Daoy (cell line): ENCODE measurements at places on chromosomes 4 and X. TPM values are rescaled to one million over a fixed set of nuclear protein-coding genes. Genes with fewer than 3 reads are reported as not detected.
A peak's percentile ranks its signal among the peaks of the same experiment; 100 is the strongest.

GRCh38 chr4:146342600-146343192 is 128.4 kb downstream of the REELD1 start:
- DNase-seq, result peak; percentile 3

GRCh38 chr4:185309770-185310169 is 86.0 kb downstream of the LRP2BP start:
- DNase-seq, result no peak

GRCh38 chrX:121407627-121408026 is 360.2 kb downstream of the GLUD2 start:
- no peak for DNase-seq

GRCh38 chr4:122703868-122704267 is 28.6 kb upstream of the BBS12 start:
- DNase-seq, result no peak

The COX18 gene
- total RNA-seq, result 6.1 and 10.9 TPM in 2 replicates

- DNase-seq, result peak; percentile 17
Measured at GRCh38 chr4:90112715-90113114, 14.5 kb upstream of the CCSER1 start.

The MAP9 gene
- total RNA-seq, result 4.7 and 5.5 TPM in 2 replicates

The HPGDS gene
- not detected in 2 replicates for total RNA-seq

DNA sequence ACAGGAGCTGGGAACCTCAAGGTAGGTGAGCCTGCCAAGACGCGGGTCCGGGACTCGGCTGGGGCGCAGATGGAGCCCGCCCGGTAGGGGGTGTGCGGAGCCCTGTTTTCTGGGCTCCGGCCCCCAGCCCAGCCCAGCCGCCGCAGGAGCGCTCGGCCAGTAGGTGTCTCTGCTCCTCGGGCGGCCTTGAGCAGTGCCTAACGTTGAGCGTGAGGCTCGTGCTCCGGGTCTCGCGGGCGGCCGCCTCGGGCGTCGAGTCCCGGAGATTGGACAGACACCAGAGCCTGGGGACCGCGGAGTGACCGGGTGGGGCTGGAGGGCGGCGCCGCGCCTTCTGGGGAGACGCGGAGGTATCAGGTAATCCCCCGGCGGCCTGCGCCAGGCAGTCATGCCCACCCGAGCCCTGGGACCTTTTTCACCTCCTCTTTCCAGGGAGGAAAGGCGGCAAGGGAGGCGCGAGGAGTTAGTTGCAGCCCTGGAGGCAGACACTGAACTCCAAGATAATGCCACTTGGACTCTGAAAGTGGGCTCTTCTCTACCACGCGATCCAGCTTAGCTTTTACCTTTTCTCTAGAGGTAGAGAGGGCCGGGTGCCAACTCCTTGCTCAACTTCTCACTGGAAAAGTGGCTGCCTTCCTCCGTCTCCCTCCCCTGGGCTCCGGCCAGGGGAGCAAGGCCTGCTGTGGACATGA is 14.5 kb upstream of the FGG start:
- DNase-seq, result peak; percentile 65

The SPANXC gene
- total RNA-seq, result 15.4 and 35.2 TPM in 2 replicates

DNA sequence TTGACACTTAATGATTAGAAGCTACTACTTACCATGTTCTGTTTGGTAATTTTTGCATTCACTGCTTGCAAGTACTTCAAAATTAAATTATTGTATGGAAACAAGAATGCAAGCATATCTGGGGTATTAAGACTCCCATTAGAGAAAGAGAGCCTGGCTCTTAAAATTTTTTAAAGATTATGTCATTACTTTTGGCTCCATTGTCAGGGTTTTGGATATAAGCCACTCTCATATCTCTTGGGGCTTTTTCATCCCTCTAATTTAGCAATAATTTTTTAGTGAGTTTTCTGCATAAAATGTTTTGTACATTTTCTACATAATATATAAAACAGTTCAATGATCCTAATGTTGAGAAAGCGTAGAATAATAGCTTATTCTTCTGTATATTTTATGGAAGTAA is 49.4 kb downstream of the SLC9A6 start:
- DNase-seq, result no peak

- no peak for DNase-seq
Measured at GRCh38 chr4:85717351-85717750, 242.4 kb downstream of the ARHGAP24 start.

The DGKK gene
- 0.11 TPM in 1 of 2 replicates, not detected in the other for total RNA-seq

The SLC6A14 gene
- not detected in 2 replicates for total RNA-seq

GRCh38 chr4:41933997-41934503 is 1.2 kb upstream of the TMEM33 start:
- peak; percentile 12 for DNase-seq

DNA sequence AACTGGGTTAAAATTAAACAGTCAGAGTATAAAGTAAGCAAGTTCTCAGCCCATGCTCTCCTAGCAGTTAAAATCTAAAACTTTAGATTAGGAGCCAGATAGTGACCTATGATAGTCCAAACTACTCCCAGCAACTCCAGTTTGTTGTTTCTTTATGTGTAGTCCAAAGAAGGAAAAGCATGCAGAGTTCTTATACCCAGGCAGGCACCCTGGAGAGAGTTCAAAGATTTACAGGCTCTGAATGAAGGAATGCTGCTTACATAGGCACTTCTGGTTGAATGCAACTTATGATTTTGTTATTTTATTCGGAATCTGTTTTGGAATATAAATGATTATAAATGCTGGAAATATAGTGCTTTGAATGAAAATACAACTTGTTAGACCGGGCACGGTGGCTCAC is 67.2 kb downstream of the GPAT3 start:
- no peak for DNase-seq

GRCh38 chr4:141356321-141356962 is 135.7 kb downstream of the ZNF330 start:
- DNase-seq, result no peak

DNA sequence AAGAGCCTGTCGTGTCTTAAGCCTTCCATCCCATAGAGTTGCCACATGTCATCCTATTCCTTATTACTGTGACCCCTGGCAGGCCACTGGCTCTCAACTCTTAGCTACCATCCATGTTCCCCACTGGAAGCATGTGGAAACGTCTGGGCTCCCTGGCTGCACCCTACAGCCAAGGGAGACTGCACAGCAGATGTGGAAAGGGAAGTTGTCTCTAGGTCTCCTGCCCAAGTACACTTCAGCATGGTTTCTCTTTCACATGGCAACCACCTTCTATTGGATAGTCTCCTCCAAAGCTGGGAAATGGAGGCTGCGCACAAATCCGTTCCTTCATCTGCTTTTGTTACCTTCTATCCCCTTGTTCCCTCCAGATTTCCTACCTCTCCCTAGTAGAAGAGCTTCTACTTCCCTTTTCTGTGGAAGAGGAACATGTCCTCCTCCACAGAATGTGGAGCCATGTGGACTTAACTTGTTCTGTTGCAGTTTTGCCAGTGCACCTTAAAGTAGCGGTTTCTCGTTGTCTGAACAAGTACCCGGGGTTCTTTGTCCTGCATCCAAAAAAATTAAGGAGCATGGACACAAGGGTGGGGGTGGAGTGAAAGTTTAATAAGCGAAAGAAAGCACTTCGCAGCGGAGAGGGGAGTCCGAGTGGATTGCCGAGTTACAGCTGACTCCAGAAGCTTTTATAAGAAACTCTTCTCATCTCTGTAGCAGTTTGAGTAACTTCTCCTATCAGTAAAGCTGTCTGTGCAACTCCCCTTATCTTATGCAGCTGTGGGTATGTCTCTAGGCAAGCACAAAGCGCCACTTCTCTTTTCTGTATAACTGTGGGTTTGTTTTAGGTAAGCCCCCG is 52.5 kb downstream of the HMGB2 start:
- DNase-seq, result no peak

- no peak for DNase-seq
Measured at GRCh38 chrX:104307341-104307740, 52.6 kb upstream of the ESX1 start.

- DNase-seq, result no peak
Measured at GRCh38 chr4:16213121-16213520, 13.2 kb downstream of the TAPT1 start.

GRCh38 chrX:152641256-152641875 is 3.7 kb downstream of the GABRQ start:
- DNase-seq, result no peak

DNA sequence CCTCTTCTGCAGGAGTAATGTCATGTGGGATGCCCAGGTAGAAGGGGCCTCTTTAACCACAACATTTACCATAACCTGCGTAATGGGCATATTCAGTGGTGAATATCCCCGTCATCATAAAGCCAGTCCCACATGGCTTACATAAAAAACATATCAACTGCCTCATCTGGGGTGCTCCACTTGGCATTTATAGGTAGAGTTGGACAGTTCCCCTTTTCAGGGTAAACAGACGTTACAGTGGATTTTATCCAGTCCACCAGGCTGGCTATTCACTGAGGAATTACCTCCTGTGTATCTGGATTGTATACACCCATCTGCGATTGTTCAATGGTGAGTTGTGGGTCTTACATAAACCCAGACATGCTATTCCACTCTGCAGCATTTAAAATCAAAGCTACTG is 70.7 kb upstream of the ANKRD17 start:
- no peak for DNase-seq

- DNase-seq, result no peak
Measured at GRCh38 chrX:3940000-3940610, 226.7 kb upstream of the PRKX start.

DNA sequence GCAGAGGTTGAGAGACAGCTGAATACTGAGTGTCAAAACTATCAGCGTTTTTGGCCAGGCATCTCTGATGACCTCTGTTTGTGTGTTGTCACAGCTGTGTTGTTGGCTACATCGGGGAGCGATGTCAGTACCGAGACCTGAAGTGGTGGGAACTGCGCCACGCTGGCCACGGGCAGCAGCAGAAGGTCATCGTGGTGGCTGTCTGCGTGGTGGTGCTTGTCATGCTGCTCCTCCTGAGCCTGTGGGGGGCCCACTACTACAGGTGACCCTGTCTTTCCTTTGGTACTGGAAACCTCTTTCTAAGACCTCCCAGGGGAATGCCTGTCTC is 86.9 kb downstream of the EGF start:
- no peak for DNase-seq

DNA sequence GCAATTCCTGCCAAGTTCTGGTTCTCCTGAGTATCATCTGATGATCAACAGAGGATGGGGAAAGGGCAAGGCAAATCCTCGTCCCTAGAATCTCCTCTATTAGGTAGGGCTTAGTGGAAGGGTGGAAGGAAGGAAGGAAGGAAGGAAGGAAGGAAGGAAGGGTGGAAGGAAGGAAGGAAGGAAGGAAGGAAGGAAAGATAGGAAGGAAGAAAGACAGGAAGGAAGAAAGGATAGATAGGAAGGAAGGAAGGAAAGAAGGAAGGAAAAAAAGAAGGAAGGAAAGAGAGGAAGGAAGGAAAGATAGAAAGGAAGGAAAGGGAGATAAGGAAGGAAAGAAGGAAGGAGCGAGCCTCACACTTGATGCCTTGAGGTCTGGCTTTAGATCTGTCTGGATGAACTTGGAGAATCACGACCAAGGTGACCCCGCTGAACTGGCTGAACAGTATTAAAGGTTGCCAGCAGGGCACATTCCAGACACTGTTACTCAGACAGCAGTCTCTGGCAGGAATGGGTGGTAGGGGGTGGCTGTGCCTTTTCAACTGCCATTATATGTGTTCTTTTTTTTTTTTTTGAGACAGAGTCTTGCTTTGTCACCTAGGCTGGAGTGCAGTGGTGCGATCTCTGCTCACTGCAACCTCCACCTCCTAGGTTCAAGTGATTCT is 57.1 kb downstream of the MAP7D2 start:
- DNase-seq, result no peak
